ENCODE measurements at places on chromosomes 7 and 10. TPM values are rescaled to one million over a fixed set of nuclear protein-coding genes. Genes with fewer than 3 reads are reported as not detected.

Gene PTF1A
- not detected for polyA plus RNA-seq

Gene NEBL
- not detected for polyA plus RNA-seq

Gene FAM25A
- polyA plus RNA-seq, result not detected

Gene AQP1
- polyA plus RNA-seq, result not detected

Gene DENND10
- polyA plus RNA-seq, result 19.6 TPM

Measured in naive B cell (primary cell).